Mesenteric fat pad (tissue), 1 donor: ENCODE measurements at places on chromosomes 1 and 21. TPM values are rescaled to one million over a fixed set of nuclear protein-coding genes. Genes with fewer than 3 reads are reported as not detected.

DNA sequence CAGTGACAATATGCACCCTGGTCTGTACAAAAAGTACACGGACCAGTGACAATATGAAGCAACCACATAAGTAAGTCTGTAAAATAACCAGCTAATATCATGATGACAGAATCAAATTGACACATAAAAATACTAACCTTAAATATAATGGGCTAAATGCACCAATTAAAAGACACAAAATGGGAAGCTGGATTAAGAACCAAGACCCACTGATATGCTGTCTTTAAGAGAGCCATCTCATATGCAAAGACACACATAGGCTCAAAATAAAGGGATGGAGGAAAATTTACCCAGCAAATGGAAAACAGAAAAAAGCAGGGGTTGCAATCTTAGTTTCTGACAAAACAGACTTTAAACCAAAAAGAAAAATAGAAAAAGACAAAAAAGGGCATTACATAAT, 70.4 kb upstream of the VCAM1 start:
- no peak for DNase-seq

DNA sequence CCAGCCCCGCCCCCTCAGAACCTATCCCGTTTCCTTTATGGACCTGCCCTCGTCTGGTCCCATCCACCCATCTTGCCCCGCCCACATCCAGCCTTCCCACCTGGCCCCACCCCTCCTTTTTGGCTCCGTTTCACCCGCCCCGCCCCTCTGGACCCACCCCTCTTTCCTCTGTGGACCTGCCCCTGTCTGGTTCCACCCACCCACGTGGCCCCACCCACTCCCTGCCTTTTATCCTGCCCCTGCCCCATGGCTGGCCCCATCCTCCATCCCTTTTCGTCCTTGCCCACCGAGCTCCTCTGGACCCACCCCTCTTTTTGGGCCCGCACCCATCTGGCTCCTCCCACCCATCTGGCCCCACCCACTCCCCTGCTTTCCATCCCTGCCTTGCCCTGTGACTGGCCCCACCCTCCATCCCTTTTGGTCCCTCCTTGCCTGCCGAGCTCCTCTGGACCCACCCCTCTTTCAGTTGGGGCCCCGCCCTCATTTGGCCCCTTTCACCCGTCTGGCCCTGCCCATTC, 177.3 kb downstream of the CAMTA1 start:
- no peak for DNase-seq

- DNase-seq: peak; percentile 80
Observed at GRCh38 chr1:9942399-9942938, 722 bp downstream of the LZIC start.

GRCh38 chr21:37452227-37452626, 85.7 kb downstream of the DYRK1A start:
- no peak for DNase-seq

GRCh38 chr1:29518183-29518835, 282.0 kb downstream of the PTPRU start:
- peak; percentile 49 for DNase-seq

DNA sequence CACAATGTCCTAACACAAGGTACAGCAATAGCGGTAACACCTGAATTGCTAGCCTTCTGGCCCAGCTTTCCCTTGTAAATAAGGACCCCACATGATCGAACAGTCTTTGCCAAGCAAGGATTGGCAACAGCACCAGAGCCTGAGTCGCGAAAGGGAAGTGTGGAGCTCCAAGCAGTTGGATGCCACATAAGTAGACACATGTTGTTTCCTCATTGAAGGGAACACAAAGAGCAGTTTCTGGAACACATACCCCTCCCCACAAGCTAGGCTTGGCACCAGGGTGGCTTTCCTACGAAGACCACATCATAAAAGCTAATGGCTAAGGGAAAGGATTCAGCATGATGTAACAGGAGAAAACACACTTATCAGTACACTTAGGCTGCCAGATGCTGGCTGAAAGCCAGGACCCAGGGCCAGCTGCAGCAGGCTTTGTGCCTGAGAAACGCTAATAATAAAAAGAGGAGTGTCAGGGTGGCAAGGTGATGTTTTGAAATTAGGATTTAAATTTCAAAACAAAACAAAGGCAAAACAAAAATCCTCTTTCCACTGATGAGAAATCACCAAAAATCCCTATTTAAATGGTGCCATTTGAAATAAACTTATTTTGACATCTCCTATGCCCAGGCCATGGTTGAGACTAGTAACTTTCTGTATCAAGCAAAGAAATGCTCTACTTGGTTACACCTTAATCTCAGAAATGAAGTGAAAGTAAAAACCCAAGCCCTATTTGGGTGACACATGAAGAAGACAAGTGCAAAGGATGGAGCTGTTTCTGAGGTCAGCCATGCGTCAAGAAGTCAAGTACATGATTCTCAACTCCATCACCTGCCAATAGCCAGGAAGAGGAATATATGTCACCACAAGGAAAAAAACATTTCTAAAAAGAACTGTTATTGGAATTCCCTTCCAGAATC, 11.9 kb upstream of the CPLANE2 start:
- DNase-seq: no peak

DNA sequence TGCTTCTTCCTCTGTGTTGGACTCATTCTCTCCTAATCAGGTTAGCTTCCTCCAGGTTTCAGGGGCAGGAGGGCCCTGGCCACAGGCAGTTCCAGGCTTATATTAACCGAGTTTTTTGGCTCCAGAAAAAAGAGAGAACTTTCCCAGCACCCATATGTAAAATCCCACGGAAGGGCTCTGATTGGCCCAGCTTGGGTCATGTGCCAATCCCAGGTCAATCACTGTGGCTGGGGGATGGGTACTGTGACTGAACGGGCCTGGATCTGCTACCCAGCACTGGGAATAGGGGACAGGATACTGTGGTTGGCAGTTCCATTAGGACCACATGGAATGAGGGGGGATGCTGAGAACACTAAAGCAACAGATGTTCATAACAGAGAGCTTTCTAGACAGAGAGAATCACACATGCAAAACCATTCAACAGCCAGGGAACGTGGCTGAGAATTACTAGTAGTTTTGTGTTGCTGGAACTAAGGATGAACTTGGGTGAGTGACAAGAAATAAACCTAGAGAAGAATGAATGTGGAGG, 51.1 kb upstream of the NEK2 start:
- peak; percentile 33 for DNase-seq

- DNase-seq: no peak
Observed at GRCh38 chr1:67675800-67676199, 9.2 kb upstream of the GADD45A start.

GRCh38 chr21:42239973-42240372, 21.0 kb downstream of the ABCG1 start:
- DNase-seq: no peak

GRCh38 chr1:207565546-207566468, 69.8 kb downstream of the CR1 start:
- no peak for DNase-seq

DNA sequence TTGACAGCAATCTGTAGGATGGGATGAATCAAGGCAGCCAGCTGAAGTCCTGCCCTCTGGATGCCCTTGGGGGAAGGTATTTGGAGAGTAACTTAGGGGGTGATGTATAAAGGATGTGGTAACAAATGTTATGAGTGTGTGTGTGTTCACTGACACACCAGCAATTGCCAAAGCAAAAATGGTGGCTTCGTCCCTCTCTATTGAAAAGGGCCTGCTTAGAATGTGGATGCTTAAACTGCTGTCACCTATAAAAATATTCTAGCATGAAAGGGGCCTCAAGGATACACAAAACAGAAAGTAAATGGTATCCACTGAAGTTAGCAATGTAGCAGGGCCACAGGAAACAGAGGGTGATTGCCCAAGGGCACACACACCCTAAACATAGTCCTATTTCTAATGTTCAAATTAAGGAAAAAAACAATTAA, 15.1 kb upstream of the AIM2 start:
- DNase-seq: no peak

- no peak for DNase-seq
Observed at GRCh38 chr1:164571333-164571732, 12.3 kb downstream of the PBX1 start.

- DNase-seq: peak; percentile 77
Observed at GRCh38 chr21:44463724-44464123, 8.4 kb downstream of the LRRC3 start.

DNA sequence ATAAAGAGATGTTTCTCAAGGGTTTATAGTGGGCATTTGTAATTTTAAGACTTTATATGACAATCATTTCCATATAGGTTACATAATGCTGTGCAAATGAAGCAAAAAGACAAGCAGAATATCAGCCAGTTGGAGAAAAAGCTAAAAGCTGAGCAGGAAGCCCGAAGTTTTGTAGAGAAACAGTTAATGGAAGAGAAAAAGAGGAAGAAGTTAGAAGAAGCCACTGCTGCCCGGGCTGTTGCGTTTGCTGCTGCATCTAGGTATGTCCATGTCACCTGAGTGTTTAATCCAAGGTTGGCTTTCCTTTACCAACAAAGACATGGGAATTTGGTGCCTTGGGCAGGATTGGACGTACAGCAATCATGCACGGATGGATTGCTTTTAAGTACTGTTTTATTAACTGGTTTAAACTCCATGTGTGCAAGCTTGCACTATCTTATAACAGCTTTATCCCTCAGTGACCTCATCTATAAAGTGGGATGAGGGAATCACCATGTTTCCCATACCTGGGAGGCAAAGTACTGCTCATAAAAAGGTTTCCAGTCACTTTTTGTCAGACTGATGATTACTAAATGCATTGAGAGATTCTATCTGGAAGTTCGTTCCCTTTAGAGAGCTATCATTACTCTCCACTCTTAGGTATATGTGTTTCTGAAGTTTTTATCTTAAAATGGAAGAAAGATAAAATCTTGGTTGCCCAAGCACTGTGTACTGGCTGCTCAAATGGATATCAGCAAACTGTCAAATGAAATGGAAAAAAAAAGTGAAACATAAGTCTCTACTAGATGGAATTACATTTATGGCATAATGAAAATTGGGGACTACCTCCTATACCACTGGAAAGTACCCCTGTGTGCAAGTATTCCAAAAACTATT, 55.1 kb downstream of the MACO1 start:
- DNase-seq: no peak

DNA sequence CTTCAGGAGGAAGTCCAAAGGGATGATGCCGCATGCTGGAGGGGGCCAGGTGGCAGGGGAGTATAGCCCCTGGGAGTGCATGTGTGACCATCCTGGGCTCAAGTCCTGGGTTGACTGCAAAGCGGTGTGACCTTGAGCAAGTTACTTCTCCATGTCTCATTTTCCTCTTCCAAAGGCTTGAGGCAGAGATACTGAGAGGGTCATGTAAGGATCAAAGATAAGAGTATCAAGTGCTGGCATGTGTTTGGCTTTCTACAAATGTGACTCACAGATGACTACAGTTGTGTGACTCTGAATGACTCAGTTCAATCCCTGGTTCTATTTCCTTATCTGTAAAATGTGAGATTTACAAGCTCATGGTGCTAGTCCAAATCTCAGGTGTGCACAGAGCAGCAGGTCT, 26.1 kb downstream of the PROK1 start:
- DNase-seq: no peak

DNA sequence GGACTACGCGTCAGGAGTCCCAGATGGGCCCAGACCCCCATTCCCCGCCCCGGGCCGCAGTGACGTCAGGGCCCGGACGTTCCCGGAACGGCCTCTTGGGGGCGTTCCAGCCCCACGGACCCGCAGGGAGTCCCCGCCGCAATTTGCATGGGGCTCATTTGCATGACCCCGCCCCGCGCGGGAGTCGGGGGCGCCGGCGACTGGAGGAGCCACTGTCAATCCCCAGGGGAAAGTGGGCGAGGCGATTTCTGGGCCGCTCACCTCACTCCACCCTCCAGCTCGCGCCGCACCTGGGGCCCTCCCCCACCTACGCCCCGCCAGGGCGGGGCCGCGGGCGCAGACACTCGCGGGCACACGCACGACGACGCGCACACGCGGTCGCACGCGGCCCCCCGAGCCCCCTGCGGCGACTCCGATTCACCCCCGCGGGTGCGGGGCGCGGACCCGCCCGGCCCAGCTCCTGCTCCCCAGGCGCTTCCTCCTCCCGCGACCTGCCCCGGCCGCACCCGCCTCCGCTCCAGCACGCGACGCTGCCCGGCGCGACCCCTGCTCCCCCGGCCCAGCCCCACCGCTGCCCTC, 13.2 kb downstream of the AGRN start:
- no peak for DNase-seq

DNA sequence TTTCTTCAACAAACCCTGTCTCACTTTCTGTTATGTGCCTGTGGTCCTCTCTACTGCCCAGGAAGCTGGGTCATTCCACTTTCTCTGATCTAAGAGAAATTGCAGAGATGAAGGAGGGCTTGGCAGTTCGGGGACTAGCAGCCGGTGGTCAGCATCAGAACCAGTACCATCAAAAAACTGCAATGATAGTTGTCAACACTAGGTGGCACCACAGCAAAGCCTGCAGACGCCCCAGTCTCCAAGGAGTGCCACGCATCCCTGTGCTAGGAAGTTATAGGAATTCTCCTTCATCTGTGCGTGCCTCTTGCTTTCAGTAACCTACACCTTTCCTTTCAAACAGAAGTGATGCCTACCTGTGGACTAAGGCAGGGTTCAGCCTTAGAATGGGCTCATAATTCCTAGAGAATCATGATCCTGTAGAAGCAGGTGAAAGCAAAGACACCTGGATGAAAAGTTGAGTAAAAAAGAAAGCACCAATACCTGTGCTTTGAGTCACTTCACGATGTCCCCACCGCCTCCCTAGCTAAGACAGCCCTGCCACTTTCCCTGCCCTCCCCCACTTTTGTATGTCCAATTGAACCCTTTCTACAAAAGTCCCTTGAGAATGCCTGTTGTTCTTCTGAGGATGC, 129.2 kb downstream of the ADAMTS1 start:
- DNase-seq: no peak

DNA sequence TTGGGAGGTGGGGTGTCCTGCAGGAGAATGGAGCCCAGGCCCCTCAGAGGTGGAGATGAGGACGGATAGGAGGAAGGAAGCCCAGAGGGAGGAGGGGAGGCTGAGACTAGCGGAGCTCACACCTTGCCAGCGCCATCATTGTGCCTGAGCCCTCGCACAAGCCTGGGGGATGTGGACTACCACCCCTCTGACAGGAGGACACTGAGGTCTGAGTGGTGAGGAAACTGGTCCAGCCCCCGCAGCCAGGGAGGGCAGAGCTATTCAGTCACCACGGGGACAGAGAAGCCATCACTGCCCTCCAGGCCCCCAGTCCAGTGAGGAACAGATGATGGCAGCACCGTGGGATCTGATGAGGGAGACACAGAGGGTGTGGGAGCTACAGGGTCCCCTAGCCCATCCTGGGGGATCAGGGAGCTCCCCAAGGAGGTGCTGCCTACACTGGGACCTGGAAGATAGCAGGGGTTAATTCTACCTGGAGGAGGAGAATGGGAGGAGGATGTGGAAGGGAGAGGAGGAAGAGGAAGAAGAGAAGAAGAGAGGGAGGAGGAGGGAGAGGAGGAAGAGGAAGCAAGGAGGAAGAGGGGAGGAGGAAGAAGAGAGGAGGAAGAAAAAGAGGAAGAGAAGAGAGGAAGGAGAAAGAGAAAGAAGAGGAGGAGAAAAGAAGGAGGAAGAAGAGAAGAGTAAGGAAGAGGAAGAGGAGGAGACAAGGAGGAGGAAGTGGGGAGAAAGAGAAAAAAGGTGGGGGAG, 31.0 kb downstream of the MATN1 start:
- no peak for DNase-seq

Gene LEFTY1
- not detected for total RNA-seq

Gene ACTA1
- total RNA-seq: not detected

Gene IFI44L
- total RNA-seq: 25.6 TPM

Gene TNFAIP8L2
- total RNA-seq: 8.0 TPM

Gene DNALI1
- 3.1 TPM for total RNA-seq
